ENCODE measurements at places on chromosomes 6 and 20. TPM values are rescaled to one million over a fixed set of nuclear protein-coding genes. Genes with fewer than 3 reads are reported as not detected.

The PDRG1 gene
- 14.2 TPM for total RNA-seq

The GNRH2 gene
- total RNA-seq, result 0.82 TPM

The SLC52A3 gene
- 3.9 TPM for total RNA-seq

The METTL24 gene
- total RNA-seq, result 0.44 TPM

The MEI4 gene
- 0.23 TPM for total RNA-seq

The RBPJL gene
- total RNA-seq, result 0.73 TPM

DNA sequence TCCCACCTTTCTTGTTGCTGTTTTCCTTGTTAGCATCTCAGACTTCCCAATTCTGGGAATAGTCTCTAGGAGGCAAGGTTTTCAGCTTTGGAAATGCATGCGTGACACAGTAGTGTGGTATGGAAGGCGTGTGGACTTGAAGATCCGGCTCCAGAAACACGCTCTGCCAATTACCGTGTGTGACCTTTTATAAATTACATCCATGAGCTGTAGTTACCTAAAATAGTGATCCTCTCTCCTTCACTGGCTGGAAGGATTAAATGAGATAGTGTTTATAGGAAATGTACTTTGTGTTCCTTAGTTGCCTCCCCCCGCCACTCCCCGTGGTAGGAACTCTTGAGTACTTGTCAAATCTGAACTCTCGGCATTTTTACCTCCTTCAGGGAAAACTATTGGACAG lies 13.0 kb downstream of the E2F3 start:
- DNase-seq, result no peak

DNA sequence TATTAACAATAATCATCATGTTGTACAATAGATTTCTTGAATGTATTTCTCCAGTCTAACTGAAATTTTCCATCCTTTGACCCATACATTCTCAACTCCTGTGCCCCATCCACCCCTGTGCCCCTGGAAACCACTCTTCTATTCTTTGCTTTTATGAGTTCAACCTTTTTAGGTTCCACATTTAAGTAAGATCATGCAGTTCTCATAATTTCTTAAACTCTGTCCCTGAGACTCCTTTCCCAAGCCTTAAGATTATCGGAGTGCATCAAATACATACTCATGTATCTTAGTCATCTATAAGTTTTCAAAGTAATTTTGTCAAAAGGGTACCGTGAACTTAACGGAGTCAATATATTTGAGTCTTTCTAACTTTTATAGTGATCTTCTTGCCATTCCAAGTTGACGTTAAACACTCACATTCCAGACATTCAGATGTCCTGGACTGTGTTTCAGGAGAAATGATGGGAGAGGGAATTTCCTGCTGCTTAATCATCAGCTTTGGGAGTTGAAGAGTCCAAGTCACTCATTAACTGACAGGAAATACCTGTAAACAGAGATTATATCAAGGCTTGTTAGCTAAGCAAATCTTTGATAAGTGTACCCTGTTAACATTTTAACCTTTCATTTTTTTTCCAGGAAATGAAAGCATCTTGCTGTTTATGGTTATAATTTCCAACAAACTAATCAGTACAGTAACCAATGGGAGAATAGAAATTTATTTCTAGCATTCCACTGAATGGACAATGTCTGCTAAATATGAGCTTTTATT lies 73.3 kb downstream of the ADGRG6 start:
- DNase-seq, result no peak

DNA sequence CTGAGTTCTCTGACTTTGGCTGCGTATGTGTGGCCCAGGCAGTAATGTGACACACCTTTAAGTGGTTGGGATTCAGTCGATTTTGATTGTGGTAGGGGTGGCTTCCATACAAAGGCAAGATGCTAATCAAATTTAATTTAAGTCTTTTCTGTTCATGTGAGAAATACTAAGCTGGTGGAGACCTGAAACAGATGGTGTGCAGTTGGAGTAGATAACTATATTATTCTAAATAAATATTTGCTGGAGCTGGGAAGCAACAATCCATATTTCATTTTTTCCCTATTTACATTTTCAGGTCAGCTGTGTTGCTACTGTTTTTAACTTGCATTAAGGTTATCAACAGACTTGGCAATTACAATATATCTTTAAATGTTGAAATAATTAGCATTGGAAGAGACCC lies 67.4 kb upstream of the C20orf144 start:
- no peak for DNase-seq

- no peak for DNase-seq
Measured at GRCh38 chr6:152270301-152270925, 366.7 kb downstream of the SYNE1 start.

DNA sequence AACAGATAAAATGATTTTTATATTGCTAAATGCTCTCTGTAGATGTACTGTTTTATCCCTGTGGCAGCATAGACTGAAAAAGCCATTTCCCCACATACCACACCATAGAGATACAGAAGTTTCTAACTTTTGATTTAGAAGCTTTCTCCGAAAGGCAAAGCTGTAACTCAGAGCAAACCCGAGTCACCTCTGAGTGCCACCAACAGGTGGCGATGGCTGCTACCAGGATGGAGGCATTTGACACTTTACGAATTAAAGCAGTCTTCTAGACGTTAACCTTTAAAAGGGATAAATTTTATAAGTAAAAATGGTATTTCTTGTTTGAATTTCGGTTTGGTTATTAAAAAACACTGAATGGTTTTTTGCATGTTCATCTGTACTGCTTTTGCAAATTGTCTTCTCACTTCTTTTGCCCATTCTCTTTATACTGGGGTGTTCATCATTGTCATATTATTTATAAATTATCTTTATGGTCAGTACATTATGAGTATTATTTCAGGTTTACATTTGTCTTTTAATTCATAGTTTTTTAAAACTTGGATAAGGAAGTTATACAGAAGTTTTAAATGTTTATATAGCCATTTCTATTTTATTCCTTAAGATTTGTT lies 201.0 kb upstream of the CEP162 start:
- no peak for DNase-seq

DNA sequence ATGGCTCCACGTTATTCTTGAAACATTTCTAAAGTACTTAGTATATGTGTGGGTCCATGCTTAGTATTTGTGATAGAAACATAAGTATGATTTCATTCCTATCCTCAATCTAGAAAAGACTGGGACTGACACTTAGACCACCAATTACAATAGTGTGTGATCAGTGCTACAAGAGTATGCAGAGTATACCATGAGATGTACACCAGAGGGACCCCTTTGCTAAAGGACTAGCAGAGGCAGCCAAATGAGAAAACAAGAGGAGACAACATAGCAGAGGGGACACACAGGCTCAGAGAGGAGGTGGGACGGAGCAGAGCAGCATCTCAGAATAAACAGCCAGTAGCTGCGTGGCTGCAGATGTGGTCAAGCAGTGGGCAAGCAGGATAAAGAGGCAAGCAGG lies 21.0 kb downstream of the RMND1 start:
- DNase-seq, result peak; percentile 23

DNA sequence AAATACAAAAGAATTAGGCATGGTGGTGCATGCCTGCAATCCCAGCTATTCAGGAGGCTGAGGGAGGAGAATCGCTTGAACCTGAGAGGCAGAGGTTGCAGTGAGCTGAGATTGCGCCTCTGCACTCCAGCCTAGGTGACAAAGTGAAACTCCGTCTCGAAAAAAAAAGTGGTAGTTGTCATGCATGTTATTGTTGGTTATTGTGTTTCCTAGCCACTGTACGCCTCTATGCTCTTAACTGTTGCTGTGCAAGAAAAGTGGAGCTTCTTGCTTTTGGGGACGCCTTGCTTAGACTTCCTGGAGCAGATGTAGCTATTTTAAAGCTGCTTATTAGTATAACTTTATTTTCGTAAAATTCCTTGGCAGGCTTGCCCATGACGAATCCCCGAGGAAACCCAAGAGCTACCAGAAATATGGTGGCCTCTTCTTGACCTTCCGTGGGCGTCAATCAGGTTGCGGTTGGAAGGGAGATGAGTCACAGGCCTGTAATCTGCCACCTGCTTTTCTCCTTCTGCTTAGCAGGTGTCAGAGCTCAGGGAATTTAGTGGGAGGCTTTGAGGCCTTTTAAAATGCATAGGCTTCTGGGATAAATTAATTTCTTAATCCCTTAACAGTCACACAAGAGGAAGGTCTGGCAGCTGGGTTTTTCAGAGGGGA lies 17.3 kb downstream of the GABRR2 start:
- DNase-seq, result no peak

- no peak for DNase-seq
Measured at GRCh38 chr6:160198606-160199211, 59.9 kb downstream of the SLC22A2 start.

GRCh38 chr6:337805-338368 lies 45.6 kb downstream of the DUSP22 start:
- DNase-seq, result no peak

- DNase-seq, result no peak
Measured at GRCh38 chr20:58938078-58938477, 43.0 kb upstream of the NELFCD start.

- peak; percentile 70 for DNase-seq
Measured at GRCh38 chr6:10555625-10556309, 34.6 kb downstream of the GCNT2 start.

- no peak for DNase-seq
Measured at GRCh38 chr6:3794092-3794491, 42.6 kb upstream of the PXDC1 start.

DNA sequence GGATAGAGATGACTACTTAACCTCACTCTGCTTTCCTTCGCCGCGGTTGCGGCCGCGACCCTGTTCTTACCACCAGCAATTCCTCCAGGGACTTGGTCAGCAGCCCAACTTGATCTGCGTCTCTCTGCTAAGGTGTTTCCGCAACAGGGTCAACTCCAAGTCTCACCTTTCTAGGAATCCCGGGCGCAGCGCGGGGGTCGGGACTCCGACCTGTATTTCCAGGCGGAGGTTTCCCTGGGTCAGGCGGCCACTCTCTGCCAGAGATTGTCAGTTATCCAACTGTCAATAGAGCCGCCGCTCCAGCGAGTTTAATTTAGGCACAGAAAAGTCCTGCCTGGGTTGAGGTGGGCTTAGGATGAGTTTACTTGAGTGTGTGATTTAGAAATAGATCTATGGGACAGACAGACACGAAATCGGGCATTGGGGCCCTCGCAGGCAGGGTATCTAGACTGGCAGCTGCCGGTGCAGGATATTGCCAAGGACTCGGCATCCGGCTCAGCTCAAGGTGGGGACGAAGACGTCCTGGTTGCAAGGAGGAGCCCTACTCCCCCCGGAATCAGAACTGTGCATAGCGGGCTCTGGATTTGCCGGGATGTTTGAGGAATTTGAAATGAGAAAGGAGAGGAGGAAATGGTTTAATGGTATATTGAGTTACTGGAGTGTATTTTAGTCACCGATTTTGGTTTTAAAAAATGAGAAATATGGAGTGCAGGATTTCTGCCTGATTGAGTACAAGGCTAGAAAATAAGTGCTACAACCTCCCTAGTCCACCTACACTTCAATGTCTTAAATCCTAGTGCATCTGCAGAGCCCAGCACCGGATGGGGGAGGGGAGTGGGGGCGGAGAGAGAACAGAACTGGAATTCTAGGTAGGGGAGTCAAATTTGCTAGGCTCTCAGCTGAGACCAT lies 23.7 kb downstream of the POM121L2 start:
- no peak for DNase-seq

- no peak for DNase-seq
Measured at GRCh38 chr6:118397671-118398465, 150.2 kb upstream of the PLN start.

GRCh38 chr6:158892266-158892665 lies 73.1 kb upstream of the EZR start:
- DNase-seq, result no peak

DNA sequence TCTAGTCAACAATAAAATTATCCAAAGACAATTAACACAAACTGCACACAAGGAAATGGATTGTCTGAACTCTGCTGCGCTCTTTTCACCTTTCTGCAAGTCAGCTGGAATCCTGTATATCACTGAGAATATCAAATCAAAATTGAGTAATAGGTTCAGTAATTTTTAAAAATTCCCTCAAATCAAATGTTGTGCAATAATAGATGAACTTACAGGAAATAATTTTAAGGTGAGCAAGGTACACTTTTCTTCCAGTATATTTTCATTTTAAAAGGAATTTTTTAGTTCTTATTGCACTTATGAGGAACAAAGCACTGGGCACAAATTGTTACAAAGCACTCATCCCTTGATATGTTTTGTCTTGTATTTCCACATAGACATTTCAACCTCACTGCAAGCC lies 1.2 kb downstream of the SAYSD1 start:
- no peak for DNase-seq

DNA sequence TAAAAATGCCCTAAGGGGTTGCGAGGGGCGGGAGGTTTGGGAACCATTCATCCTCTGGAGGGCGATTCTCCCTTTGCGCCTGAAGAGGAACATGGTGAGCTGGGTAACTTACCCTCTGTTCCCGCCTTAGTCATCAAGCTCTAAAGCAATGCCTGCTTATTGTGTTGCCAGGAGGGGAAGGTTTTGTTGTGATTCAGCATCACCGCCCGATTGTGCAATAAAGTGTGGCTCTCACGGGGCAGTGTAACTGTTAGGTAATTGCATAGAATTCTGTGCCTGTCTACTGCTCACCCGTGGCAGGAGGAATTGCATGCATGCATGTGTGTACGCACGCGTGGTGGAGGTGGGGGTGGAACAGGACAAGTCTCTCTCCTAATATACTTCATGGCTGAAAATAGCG lies 95.5 kb upstream of the AGPAT4 start:
- no peak for DNase-seq

DNA sequence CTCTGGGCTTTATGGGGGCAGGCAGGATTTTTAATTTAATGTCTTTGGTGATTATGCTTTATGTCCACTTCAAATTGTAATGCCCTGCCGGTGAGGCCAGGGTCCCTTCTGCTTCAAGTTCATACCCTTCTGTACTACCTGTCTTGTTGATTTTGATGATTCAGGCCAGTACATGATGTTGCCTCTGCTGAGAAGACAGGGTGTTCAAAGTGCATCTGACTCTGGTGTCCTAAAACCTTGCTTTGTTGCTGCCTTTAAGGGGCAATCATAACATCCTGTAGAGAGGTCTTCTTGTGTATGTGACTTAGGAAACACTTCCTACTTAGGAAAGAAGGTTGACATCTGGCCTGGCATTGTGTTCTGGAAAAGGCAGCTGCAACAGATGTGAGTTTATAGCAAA lies 113.2 kb downstream of the TMEM170B start:
- no peak for DNase-seq

DNA sequence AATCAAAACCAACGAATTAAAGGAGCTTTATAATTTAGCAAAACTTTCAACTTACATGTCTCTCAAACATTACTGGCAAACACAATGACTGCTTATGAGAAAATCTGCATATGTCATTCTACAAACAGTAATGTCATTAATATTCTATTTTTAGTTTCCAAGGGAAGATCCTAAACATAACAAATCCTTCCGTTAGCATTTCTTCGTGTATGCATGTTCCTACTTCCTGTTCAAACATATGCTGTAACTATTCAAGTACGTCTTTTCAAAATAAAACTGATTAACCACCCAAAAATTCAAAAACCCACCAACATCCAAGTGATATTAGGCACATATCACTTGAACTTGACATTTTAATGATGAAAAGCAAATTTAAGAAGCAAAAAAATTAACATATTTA lies 131.3 kb downstream of the HACE1 start:
- no peak for DNase-seq

DNA sequence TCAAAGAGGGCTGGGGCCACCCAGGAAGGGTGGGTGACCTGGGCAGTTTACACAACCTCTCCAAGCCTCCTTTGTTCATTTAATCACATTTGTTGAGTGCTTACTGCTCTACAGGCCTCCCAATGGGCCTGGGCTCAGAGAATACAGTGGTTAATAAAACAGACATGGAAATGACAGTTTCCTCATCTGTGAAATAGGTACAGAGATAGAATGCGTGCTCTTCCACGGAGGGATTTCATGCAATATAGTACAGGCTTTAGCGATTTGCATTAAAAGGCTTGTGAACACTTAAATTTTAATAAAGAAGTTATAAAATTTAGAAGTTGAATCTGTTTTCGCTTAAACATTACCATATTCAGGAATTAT lies 802 bp upstream of the FERMT1 start:
- DNase-seq, result no peak
